ENCODE measurements at places on chromosomes 4 and X.

- peak; percentile 76 for DNase-seq
These were observed 77.6 kb downstream of the PDE5A start for GRCh38 chr4:119550857-119551532.

- DNase-seq: no peak
These were observed 2.3 kb downstream of the PLAC8 start for GRCh38 chr4:83112231-83112630.

GRCh38 chrX:24259544-24260240 is 54.2 kb downstream of the SUPT20HL2 start:
- peak; percentile 68 for DNase-seq

DNA sequence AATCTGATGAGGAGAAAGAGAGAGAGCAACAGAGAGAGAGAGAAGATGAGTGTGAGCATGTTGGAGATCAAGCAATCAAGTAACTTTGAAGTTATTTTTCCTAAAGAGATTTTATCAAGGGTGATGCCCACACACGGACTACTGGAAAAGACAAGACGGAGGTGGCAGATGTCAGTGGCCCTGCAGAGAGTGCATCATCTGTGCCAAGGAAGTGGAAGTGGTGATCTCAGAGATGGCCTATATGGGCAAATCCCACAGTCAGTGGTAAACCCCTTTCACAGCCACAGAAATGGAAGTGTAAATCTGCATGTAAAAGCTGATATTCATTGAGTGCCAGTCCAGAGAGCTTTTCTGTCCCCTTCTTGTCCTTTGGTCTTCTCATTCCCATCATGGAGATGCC is 577.2 kb upstream of the AADAT start:
- DNase-seq: no peak

DNA sequence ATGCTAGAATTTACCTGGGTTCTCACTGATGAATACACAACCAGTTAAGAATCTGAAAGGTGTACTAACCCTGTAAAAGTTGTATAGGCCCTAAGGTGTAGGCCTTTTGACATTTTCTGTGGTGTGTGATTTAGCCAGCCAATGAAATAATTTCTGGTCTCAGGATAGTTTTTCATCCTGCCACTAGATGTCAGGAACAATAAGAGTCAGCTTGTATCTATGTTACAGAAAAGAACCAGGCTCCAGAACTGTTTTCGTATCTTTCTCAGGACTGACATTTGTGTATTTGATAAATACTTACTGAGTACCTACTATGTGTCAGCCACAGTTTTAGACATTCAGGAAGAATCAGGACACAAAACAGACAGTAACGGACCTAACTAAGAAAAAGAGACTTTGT is 673.6 kb upstream of the TENM3 start:
- peak; percentile 36 for DNase-seq

- DNase-seq: no peak
These were observed 28.7 kb downstream of the MAPK10 start for GRCh38 chr4:86330961-86331742.

DNA sequence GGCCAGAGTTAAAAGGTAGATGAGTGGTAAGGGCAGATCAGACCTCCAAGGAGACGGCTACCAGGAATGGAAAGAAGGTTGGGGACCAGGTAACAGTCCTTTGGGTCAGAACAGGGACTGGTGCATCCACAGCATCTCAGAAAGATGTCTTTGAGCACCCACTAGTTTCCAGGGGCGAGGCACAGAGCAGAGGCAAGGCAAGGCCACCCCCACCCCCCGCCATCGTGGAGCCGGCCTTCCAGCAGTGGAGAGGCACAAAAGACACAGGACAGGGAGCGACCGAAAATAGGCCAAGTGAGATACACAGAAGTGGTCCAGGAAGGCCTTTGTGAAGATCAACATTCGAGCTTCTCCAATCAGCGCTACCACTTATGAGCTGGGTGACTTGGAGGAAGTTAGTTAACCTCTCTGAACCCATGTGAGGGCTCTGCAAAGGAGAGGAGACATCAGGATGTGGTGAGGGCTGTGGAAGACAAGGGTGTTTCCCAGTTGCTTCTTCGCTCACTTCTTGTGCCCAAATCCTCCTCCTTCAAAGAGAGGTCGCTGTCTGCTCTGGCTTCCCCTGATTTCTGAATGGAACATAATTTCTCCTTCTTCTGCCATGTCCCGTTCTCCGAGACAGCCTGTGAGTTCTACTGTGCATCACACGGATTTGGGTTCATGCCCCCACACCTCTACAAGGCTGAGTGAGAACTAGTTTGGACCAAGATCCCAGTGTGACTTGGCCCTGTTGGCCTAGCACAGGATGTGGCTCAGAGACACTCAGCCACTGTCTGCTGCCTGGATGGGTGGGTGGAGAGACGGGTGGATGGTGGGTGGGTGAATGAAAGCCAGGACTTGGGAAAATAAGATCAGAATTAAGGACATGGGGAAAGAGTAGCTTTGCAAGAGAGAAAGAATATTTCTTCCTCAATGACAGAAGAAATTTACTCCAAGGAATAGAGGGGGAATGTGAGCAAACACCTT is 16.7 kb upstream of the MSX1 start:
- no peak for DNase-seq

All from brain microvascular endothelial cell (primary cell).